Mucosa of gallbladder (tissue), 1 donor: ENCODE measurements at places on chromosomes 5 and 9. TPM values are rescaled to one million over a fixed set of nuclear protein-coding genes. Genes with fewer than 3 reads are reported as not detected.

- no peak for DNase-seq
Measured at GRCh38 chr9:7405924-7406604, 393.5 kb downstream of the DMAC1 start.

Gene IFNA13
- not detected for total RNA-seq

GRCh38 chr9:132250324-132251262 lies 88.7 kb downstream of the NTNG2 start:
- no peak for DNase-seq

Gene AGTPBP1
- total RNA-seq, result 12.2 TPM

- DNase-seq, result no peak
Measured at GRCh38 chr5:83831834-83832233, 111.2 kb upstream of the HAPLN1 start.

Gene SLCO6A1
- not detected for total RNA-seq

- DNase-seq, result no peak
Measured at GRCh38 chr9:82805027-82805426, 257.9 kb downstream of the RASEF start.

Gene PNPLA7
- total RNA-seq, result 16.5 TPM

DNA sequence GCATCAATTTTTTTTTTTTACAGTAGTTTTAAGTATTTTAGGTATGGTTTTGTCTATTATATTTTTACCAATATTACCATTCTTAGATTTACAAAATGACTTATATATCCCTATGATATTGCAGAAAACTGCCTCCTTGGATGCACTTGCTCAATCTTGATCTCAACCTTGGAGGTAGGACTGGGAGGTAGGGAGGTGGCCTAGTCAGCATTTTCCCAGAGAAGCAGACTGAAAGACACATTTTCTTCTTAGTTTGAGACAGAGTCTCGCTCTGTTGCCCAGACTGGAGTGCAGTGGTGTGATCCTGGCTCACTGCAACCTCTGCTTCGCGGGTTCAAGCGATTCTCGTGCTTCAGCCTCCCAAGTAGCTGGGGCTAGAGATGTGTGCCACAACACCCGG lies 175.3 kb upstream of the SH3GL2 start:
- DNase-seq, result no peak

Gene NME5
- 17.0 TPM for total RNA-seq

Gene DNLZ
- total RNA-seq, result 16.4 TPM

GRCh38 chr9:121840838-121841760 lies 189.7 kb downstream of the DAB2IP start:
- DNase-seq, result no peak

DNA sequence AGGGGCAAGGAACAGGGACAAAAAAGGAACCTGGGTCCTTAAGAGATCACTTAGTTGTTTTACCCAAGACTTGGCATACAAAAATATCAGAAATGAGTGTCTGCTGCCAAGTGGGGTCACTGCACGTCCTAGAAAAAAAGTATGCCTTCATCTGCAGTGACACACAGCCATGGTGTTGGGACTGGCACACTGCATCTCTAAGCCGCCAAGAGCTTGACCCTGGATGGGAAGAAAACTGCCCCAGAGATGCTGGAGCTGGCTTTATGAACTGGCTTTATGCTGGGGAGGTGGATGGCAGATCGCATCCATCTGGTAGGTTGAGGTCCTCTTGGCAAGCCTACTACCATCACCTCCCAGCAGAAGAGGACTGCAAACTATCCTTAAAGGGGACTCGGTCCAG lies 51.7 kb downstream of the IRF1 start:
- no peak for DNase-seq

DNA sequence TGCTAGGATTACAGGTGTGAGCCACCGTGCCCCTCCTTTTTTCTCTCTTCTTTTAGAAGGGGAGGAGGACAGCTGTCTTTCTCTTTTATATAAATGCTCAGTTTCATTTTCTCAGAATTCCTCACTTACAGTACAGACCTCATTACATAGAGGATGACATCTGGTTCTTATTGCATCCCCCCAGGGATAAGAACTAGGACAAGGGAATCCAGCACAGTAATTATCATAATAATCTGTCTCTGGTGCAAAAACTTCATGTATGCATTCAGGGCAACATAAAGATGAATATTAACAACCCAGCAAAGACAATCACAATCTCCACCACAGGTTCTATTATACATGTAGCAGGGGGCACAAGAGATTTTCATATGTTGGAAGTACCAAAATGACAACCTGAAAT lies 5.1 kb downstream of the SPZ1 start:
- DNase-seq, result no peak

GRCh38 chr5:180801596-180802324 lies 846 bp downstream of the MGAT1 start:
- no peak for DNase-seq

- no peak for DNase-seq
Measured at GRCh38 chr5:41214182-41214581, 850 bp upstream of the C6 start.

Gene EQTN
- 0.32 TPM for total RNA-seq

Gene SRA1
- 27.2 TPM for total RNA-seq

Gene KIAA0825
- 3.3 TPM for total RNA-seq

DNA sequence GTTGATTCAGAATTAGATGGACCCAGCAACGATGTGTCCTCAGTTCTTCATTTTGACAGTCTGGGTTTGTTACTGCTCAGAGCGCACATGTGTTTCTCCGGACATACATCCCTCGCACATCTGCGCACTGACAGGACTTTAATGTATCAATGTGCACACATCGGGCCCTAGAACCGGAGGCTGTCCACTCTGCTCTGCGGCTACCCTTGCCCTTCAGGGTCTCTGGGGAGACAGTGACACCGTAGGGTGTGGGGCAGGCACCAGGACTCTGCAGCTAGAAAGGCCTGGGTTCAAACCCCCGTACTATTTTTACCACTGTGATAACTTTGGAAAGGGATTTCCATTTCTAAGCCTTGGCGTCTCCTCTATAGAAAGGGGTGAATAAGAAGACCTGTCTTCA lies 23.5 kb upstream of the LPCAT1 start:
- no peak for DNase-seq

Gene C6
- 41.8 TPM for total RNA-seq

Gene CSF2
- total RNA-seq, result not detected

DNA sequence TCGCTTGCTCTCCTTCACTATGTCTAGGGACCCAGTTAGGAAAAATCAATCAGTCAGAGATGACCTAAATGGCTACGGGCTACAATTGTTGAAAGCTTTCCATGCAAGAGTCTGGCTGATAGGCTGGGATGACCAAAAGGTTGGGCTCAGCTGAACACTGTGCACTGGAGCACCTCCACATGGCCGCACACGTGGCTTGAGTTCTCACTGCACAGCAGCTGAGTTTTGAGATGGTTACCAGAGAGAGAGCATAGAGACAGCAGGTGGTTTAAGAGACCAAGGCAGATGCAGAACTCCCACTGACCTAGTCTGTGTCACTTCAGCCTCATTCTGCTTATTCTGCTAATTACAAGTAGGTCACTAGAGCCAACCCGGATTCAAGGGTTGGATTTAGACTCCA lies 2354.8 kb upstream of the C9orf72 start:
- no peak for DNase-seq

Gene HTR4
- 3.8 TPM for total RNA-seq

Gene PCSK1
- not detected for total RNA-seq

DNA sequence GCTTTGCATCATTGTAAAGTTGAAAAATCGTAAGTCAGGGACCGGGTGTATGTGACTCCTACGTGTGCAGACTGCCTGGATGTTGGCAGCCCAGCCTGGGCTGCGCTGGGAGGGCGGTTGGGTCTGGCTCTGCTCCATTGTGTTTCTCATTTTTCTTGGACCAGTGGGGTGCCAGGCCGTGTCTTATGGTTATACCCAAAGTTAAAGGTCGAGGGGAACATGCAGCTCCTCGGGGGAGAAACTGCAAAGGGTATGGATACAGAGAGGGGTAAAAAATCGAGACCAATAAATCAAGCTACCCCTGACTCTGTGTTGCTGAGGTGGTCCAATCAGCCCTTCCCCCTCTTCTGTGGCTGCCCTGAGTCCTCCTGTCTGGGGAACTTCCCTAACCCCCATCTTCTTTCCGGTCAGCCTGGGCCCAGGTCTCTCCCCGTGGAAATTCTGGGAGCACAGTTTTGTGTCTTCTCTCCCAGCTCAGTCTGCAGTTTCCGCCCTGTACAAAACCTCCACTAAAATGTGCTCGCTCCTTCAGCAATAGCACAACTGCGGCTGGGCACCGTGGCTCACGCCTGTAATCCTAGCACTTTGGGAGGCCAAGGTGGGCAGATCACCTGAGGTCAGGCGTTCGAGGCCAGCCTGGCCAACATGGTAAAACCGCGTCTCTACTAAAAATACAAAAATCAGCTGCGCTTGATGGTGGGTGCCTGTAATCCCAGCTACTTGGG lies 34.1 kb upstream of the UNC5A start:
- no peak for DNase-seq

GRCh38 chr5:107538331-107538730 lies 132.4 kb downstream of the EFNA5 start:
- DNase-seq, result no peak

DNA sequence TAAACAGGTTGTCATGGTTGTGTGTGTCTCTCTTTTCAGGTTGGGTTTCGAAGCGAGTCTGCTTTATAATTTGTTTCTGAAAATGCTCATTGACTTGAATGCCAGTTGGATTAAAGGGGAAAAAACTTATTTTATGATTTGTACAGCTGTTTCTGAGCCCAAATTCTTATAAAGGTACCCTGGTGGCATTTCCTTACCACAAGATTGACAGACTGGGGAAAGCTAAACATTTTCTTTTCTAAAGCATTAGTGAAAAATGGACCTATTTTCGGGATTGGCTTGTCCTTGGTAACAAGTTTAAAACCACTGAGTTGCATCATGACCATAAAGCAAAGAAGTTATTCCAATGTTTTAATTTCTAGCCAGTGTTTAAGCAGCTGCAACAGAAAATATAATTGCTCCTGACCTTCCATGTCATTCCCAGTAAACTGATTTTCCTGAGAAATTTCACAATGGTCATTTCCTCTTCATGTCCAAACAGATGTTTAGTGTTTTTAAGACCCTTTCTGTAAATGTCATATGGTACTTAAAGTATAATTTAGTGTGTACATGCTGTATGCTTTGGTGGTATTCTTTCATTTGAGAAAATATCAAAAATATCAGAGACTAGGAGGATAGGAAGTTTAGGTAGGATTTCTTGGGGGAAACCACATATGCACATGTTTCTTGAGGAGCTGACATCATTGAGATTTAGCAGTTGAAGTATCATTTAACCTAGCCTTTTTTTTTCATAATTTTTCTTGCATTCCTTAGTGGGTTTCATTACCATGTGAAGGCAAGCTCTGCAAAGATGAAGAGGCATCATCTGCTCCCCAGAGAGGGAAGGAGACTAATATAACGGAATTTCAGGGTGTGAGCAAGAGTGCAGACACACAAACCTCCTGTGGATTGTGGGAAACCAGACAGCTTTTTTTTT lies 667.1 kb upstream of the RGMB start:
- no peak for DNase-seq

GRCh38 chr9:87445646-87446045 lies 52.0 kb upstream of the DAPK1 start:
- peak; percentile 44 for DNase-seq

GRCh38 chr9:114282926-114283325 lies 40.0 kb upstream of the ORM1 start:
- DNase-seq, result no peak

- no peak for DNase-seq
Measured at GRCh38 chr9:83986195-83986594, 5.6 kb downstream of the RMI1 start.

DNA sequence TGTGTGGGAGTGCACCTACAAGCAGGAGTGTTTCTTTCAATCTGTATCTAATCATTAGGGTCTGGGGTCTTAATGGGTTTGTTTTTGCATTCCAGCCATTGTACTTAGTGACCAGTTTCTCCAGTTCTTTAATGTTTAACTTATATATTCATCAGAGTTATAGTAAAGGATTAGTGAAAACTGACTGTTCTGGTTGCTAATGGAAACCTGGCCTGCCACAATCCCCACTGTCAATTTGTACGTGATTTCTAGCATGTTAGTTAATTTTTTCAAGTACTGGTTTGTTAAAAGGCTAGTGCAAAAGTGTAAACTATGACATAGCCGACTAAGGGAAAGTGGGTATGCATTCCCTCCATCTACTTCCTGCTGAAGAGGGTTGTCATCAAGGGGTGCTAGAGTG lies 276.1 kb downstream of the HTR1A start:
- DNase-seq, result no peak

Gene LHX6
- total RNA-seq, result 4.5 TPM

DNA sequence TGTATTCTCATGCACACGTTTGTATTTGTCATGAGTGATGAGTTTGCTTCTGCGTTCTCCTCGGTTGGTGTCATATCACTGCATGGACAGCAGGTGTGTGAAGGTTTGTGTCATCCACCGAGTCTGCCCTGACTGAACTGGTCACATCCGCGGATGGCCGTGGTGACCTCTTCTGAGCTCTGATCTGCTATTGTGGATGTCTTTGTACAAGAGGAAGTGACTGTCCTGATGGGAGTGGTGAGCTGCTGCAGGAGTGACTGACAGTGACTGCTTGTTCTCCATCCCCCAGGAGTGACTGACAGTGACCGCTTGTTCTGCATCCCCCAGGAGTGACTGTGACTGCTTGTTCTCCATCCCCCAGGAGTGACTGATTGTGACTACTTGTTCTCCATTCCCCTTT lies 69.9 kb downstream of the EHMT1 start:
- DNase-seq, result no peak

- DNase-seq, result peak; percentile 26
Measured at GRCh38 chr9:16521868-16522411, 348.5 kb downstream of the BNC2 start.

DNA sequence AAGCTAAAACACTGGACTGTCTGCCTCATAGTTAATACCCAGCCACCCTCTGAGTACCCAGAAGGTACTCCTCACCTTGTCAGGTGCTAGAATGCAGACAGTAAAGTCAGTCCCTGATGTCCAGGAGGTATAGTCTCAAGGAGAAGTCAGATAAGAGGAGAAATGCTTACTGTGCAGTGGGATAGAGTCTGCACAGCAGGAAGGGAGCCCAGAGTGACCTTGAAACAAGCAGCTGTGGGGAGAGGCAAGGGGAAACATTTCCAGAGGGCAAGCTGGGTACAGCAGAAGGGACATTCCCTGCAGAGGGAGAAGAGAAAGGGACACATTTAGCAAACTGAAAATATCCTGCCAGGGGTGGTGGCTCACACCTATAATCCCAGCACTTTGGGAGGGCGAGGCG lies 122.7 kb downstream of the GCNT1 start:
- DNase-seq, result no peak

- no peak for DNase-seq
Measured at GRCh38 chr9:127886401-127886972, 9.0 kb upstream of the AK1 start.

Gene CFAP77
- total RNA-seq, result not detected

DNA sequence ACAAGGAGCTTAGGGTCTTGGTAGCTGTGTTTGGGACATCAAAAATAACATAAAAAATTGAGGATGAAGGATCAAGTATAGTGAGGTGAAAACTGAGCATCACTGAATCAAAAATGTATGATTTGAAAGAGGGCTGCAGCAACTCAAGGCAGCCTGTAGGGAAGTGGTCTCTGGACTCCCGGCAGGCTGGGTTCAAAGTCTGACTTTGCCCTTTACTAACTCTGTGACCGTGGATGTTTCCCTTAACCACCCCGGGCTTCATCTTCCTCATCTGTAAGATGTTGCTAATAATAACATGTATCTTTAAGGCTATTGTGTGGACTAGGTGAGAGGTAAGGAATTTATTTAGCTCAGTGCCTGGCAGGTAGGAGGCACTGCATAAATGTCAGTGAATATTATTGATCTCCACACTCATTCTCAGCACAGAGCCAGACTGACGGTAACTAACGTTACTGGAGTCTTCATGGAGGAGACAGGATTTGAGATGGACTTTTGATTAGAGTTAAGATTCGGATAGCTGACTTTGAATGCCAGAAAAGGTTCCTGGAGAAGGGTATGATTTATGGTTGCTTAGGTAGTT lies 367.3 kb downstream of the NDUFS4 start:
- DNase-seq, result no peak

GRCh38 chr5:57577432-57578175 lies 95.0 kb upstream of the ACTBL2 start:
- no peak for DNase-seq
